ENCODE measurements at places on chromosomes 1 and 21. TPM values are rescaled to one million over a fixed set of nuclear protein-coding genes. Genes with fewer than 3 reads are reported as not detected.

GRCh38 chr1:116346943-116347673 is 25.9 kb upstream of the ATP1A1 start:
- no peak for DNase-seq

GRCh38 chr1:12372761-12373160 is 142.9 kb downstream of the VPS13D start:
- DNase-seq = no peak

GRCh38 chr21:39582749-39583148 is 30.0 kb upstream of the B3GALT5 start:
- no peak for DNase-seq

- no peak for DNase-seq
These were observed 53.4 kb downstream of the CD2 start for GRCh38 chr1:116807394-116808199.

INAVA gene
- total RNA-seq = 54.3 TPM

GRCh38 chr1:38685388-38685787 is 174.2 kb downstream of the RRAGC start:
- DNase-seq = no peak

- no peak for DNase-seq
These were observed 46.0 kb upstream of the GOLT1A start for GRCh38 chr1:204259782-204260181.

- no peak for DNase-seq
These were observed 88.4 kb downstream of the EPB41 start for GRCh38 chr1:29002792-29003191.

DNA sequence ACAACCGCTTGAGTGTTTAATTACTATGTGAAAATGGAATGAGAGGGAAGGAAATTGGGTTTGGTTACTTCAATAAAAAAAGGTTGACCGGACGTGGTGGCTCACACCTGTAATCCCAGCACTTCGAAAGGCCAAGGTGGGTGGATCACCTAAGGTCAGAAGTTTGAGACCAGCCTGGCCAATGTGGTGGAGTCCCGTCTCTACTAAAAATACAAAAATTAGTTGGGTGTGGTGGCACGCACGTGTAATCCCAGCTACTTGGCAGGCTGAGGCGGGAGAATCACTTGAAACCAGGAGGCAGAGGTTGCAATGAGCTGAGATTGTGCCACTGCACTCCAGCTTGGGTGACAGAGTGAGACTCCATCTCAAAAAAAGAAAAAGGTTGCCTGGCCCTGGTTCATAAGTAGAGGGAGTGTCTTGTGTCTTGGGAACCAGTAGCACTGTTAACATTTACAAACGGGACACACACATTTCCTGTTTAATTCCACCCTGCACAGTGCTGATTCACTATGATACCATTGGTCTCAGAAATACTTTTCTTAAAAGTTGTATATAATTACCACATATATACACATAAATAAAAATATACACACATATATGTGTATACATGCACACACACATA is 27.6 kb upstream of the CLDN14 start:
- no peak for DNase-seq

DNA sequence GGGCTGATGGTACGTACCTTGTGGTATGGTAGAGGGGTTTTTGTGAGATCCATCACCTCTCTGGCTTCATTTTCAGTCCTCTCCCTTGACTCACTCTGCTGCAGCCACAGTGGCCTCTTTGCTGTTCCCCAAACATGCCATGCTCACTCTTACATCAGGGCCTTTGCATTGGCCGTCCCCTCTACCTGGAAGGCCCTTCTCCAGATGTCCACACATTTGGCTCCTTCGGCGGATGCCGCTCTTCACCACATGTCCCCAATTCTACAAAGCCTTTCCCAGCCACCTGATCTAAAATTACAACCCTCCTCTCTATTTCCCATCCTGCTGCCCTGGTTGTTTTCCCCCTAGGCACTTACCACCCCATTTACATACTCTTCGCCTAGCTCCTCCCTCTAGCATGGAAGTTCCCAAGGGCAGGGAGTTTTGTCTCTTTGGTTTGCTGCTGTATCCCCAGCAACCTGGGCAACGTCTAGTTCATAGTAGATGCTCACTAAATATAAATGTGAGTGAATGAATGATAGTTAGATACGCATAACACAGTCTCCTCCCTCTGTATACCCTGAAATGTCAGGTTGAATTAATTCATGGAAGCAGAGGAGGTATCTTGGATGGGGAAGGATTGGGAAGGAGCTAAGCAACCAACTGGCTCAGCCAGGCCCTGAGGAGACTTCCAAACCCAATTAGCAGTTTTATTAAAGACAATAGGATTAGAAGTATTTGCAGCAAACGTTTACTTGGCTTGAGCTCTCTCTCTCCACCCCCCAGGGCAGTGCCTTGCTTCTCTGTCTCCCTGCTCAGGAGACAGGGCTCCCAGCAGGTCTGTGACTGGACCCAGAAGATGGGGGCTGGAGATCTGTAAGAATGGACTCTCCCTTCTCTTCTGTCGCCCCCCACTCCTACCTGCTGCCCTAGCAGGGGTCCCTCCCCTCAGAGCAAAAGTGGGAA is 264.2 kb downstream of the GRIK3 start:
- peak; percentile 81 for DNase-seq

DNA sequence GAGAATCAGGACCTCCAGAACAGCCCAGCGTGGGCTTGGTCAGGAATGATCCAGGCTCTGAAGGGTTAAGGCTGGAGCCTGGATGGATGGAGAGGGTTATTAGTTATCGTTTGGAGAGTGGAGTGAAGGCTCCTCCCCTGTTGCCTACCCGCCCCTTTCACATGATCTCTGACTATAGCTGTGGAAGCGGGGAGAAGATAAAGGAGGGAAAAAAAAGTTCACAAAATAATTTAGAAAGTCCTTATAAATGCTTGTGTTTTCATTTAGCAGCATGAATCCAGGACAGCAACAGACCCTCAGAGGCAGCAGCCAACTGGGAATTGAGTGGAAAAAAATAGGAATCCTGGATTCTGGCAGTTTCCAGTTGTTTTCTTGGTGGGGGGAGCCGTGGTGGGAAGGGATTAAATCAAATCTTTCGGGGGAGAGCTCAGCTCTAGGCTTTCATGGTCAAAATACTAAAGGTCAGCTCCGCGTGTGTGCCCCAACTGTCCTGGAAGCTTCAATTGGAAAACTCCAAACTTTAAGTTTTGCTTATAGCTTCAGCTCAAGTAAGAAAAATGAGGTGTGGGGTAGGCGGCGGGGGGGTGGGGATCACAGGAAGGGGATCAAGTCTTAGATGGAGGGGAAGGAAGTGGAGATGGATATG is 595 bp upstream of the DDR2 start:
- DNase-seq = peak; percentile 49

SPTA1 gene
- not detected for total RNA-seq

DNA sequence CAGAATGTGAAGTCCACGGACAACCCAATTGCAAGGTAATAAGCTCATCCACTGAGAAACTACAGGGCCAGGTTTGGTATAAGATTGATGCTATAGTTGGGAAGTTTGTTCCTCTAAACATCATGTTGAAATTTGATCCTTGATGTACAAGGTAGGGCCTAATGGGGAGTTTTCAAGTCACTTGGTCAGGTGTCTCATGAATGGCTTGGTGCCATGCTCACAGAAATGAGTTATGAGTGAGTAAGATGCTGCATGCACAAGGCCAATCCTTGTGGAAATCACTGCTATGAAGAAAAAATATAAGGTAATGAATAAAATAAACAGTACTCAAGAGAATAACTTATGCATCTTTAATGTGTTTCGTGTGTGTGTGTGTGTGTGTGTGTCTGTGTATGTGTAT is 1891.2 kb downstream of the NCAM2 start:
- no peak for DNase-seq

DNA sequence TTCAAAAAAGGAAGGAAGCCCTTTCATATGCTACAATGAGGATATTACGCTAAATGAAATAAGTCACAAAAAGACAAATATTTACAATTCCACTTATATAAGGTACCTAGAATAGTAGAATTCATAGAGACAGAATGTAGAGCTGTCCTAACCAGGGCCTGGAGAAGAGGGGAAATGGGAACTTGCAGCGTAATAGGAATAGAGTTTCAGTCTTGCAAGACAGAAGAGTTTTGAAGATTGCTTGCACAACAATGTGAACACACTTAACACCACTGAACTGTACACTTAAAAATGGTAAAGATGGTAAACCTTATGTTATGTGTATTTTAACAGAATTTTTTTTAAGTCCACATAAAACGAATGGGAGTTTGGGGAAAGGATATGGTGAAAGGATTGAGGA is 2.9 kb downstream of the CD1B start:
- no peak for DNase-seq

GRCh38 chr1:62336638-62336994 is 17.4 kb upstream of the KANK4 start:
- no peak for DNase-seq

KRTAP11-1 gene
- not detected for total RNA-seq

- DNase-seq = no peak
These were observed 122.6 kb upstream of the PPP2R5A start for GRCh38 chr1:212162635-212163034.

DNA sequence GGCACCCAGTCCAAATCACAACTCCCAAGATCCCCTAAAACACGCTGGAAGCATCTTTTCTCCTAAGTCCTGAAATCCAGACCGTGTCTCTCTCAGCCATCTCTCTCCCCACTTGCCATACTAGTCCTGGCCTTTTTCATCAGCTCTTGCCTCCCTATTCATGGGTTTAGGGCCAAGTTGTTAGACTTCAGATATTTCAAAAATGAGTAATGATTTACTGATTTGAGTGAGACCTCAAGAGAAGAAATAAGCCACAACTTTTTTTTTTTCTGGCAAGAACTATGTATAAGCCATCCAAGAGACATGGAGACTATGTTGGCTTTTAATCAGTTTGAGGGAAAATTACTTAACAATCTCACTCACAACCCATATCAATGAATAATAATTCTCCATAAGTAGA is 62.5 kb downstream of the TBX15 start:
- no peak for DNase-seq

DNA sequence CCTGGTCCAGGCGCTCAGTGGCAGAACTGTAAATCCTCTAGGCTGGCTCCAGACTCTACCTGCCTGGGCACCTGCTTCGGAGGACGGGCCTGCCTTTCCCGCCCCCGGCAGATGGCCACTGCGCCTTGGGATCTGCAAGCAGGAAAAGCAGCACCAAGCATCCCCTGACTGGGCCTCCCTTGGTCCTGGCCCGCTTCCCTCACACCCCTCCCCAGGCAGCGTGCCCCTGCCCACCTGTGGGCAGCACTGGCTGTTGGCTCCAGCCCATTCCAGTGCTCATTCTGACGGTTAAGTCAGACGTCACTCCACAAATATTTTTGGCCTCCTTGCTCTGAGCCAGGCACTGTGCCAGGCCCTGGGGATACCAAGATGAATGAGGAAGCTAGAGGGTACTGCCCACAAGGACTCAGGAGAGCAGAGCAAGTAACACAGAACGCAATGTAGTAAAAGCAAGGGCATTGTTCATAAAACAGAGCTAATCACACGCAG is 22.0 kb upstream of the BLACAT1 start:
- DNase-seq = no peak

DNA sequence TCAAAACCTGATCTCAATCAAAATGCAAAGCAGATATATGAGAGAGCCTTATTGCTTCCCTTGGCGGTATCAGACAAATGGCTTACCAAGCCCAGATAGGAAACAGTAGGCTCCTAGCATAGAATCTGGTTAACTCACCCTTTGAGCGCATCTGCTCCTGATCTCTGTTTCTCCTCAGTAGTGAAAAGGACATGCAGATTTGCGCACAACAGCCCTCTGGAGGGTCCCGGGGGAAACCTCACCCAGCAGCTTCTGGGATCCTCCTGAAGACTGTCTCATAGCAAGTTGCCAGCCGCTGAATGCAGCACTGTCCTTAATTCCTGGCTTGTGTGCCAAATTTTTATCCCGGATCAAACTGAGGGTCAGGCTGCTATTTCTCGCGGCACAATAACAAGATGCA is 192.2 kb downstream of the FASLG start:
- DNase-seq = peak; percentile 52

- DNase-seq = no peak
These were observed 18.3 kb downstream of the IL6R start for GRCh38 chr1:154423304-154423987.

DNA sequence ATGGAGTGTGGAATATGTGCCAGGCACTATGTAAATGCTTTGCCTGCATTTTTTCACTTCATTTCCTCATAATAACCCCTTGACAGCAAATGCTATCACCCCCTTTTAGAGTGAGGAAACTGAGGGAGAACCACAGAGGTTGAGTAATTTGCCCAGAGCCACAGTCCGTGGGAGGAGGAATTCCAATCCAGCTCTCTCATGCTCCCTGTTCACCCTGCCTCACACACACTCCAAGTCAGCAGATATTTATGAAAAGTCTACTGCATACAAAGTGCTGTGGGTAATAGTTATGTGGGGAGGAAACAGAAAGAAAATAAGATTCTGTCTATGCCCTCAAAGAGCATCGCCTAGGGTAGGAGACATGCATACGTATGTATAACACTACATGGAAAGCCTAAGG is 30.9 kb upstream of the RBM15 start:
- DNase-seq = no peak

RNU1-1 gene
- total RNA-seq = 3,596 TPM

GRCh38 chr1:168772428-168773060 is 43.5 kb upstream of the DPT start:
- no peak for DNase-seq

DNA sequence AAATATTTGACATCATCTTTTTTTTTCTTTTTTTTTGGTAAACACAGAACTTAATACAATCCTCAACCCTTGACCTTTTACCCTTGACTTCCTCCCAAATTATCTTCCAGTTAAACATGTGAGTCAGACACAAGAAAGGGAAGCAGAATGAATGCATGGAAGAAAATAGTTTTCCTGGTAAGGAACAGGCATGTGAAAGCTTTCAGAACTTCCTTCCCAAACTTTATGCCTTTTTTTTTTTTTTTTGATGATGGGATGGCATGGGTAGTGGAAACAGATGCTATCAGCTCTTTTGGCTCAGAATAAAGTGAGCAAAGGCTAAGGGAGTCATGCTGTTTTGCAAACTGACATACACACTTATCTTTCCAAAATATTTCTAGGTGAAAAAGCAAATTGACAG is 1079.1 kb downstream of the TTLL7 start:
- DNase-seq = no peak

DNA sequence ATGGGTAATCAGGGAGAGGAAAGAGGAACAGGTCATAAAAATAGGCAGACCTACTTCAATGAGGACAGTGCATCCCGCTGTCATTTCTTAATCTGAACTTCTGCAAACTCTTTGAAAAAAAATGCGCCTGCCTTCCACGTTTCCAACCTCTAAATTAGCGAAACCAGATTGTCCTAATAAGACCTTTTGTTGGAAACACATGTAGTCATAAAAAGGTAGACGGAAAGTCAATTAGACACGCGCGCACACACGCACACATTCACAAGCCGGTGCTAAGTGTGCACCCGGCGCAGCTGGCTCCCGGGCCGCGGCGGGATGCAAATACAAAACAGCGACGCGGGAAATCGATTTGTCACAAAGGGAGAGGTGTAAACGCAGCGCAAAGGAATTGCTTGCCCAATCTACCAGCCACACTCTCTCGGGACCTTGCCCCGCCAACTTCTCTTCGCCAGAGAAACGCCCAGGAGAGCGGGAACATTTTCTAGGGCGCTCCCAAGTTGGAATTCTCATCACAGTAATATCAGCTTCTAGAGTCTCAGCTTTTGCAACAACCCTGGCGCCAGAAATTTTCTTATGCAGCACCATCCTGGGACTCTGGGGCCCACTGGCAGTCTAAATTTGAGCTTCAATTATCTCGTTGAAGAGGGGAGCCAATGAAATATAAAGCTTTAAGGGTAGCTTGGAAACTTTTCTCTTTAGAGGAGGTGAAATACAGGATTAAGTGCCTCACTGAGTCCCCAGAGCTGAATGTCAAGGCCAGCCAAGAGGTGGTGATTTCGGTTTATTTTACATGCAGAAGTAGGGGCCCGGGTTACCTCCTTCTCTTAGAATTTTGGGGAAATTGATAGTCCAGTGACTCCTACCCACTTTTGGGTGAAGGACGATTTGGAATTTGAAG is 4.5 kb downstream of the PRRX1 start:
- DNase-seq = peak; percentile 74

Measured in endodermal cell (in vitro differentiated cells).